Activated CD8-positive, alpha-beta memory T cell treated with anti-CD3 and anti-CD28 coated beads for 4 hours (primary cell): ENCODE measurements at places on chromosomes 3 and 15.

DNA sequence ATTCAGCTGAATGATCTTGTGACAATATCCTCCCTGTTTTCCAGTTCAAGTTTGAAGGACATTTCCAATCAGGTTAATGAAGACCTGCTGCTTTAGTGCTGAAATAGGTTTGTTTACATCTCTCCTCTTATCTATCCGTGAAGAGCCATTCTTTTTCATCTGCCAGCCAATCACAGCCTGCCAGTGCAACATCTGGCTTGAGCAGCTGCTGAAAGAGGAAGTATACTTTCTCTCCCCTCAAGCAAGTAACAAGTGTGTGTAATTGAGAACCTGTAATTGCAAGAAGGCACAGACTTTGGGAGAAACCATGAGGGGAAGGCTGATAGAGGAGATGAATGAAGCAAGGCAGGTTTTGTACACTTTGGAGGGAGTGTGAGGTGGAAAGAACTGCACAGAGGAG is 404.3 kb downstream of the AGBL1 start:
- DNase-seq: no peak

DNA sequence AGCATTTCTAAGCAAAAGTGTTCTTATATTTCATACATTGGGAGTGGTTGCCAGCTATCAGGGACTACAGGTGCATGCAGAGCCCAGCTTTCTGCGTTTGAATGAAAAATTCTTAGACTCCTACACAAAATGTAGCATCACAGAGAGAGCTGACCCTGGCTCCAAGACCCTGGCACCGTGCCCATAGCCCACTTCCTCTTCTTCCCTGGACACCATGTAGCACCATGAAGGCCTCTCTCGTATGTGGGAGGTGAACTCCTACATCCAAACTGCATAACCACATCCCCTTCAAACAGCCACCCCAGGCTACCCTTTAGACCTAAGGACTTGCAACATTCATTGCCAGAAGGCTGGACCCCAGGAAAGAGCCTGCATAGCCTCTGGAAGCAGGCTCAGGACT is 35.8 kb upstream of the ATOSA start:
- no peak for DNase-seq

GRCh38 chr15:55282284-55282833 is 7.3 kb downstream of the RAB27A start:
- no peak for DNase-seq

GRCh38 chr3:194782698-194783404 is 97.2 kb downstream of the FAM43A start:
- no peak for DNase-seq

GRCh38 chr15:66661432-66662096 is 40.5 kb upstream of the SMAD6 start:
- DNase-seq: no peak

- no peak for DNase-seq
Observed at GRCh38 chr3:192090586-192090985, 629.6 kb downstream of the PYDC2 start.
